ENCODE measurements at places on chromosomes 13 and 19.
A peak's percentile ranks its signal among the peaks of the same experiment; 100 is the strongest.

DNA sequence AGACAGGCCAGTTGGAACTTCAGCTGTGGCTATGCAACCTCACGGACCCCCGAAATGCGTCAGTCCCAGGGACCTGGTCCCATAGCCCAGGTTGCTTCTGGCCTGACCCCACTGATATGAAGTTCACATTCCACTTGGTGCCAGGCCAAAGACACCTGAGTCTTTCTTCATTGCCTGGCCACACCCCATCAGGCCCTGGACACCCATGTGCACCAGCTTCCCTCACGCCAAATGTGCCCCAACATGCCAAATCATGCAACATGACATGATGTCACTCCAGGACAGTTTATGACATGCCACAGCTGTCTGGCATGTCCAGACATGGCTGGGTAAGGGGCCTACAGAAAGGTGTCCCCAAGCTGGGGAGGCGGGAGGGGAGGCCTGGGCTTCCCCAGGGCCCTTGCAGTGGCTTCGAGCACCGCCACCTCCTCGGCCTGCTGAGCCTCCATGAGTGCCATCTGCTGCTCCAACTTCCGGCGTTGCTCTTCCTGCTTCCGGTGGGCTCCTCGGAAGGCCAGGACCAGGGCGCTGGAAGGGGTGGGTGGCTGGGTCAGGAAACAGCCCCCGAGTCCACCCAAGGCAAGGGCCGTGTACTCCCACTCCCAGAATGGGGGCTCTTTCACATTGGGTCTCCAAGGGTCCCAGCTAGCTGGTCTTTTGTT lies 4.3 kb upstream of the NR2F6 start:
- no peak for DNase-seq

GRCh38 chr19:45785097-45785496 lies 2.8 kb upstream of the DMPK start:
- no peak for DNase-seq

DNA sequence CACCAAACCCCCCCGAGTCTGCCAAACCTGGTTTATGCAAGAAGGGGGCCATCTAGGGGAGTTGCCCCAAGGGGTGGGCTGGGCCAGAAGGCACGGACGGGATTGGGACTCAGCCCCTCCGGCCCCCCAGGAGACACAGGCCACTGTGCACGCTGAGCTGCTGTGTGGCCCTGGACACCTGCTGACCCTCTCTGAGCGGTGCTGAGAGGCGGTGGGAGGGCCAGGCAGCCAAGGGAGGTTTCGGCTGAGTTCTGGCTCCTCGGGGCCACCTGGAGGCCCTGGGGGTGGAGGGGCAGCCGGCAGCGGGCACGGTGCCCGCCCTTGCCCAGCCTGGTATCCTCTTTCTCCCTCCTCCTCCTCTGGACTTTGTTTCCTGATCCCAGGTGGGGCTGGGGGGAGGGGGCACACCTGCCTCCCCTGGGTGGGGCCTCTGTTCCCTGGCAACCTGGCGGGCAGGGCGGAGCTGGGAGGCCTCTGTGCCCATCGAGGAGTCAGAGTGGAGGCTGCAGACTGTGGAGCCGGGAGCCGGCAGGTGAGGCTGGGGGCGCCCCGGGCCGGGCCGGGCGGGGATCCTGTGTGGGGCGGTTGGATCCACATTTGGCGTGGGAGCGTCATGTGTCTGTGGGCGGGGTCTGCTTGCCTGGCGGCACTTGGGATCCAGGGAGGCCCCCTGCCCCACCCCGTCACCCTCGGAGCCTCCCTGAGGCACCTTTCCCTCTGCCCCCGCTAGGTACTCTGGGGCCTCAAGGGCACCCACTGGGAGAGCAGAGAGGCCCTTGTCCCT lies at the start of gene MISP:
Gene MISP, plus strand, starts transcription at position 473 of the 784 bp plus-strand sequence. CDS start 5,835 bp downstream, outside the sequence.
- DNase-seq = no peak

- no peak for DNase-seq
Observed at GRCh38 chr19:4568886-4569285, 9.4 kb upstream of the SEMA6B start.

DNA sequence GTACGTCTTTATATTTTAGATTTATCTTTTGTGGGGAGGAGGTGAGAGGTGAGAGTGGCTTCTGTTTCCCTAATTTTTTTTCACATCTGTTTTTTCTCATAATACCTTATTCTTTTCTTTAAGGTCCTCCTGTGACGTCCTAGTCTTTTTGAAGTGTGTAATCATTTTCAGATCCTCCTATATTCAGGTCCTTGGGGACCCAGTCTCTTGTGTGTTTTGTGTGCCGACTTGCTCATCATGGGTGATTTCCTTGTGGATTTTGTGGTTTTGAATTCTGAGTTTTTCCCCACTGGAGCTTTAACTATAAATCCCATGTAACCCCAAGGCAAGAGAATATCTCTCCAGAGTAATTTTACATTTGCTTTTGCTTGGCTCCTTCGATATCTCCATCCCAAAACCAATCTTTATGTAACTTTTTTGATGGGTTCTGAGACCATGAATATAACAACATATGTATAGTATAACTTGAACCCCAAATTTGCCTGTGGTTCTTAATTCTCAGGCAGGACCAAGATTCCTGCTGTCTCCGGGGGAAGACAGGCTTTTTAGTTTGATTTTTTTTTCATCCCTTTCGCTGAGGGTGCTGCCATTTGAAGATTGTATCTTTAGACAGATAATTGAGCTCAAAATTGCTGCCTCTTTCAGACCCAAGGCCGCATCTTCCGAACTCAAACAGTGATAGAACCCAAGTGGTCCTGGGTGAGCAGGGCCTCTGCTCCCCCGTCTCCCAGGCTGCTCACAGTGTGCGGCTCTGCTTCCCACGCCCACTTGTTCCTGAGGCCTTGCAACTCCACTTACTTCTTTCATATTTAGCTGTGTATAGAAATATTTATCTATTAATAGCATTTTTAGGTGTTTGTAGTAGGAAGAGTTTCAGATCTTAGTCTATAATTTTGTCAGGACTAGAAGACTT lies 59.1 kb upstream of the GPR183 start:
- no peak for DNase-seq

DNA sequence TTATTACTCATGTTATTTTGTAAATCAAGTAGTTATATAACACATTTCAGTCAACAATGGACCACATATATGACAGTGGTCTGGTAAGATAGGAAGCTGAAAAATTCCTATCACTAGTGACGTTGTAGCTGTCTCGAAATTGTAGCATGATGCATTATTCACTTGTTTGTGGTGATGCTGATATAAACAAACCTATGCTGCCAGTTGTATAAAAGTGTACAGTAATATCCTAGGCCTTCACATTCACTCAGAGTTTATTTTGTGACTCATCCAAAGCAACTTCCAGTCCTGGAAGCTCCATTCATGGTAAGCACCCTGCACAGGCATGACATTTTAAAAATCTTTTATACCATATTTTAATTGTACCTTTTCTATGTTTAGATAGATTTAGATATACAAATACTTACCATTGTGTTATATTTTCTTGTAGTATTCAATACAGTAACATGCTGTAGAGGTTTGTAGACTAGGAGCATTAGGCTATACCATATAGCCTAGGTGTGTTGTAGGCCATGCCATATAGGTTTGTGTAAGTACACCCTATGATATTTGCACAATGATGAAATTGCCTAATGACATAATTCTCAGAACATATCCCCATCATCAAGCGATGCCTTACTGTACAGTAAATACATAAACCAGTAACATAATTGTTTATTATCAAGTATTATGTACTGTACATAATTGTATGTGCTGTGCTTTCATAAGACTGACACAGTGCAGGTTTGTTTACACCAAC lies 49.3 kb downstream of the IFT88 start:
- no peak for DNase-seq

DNA sequence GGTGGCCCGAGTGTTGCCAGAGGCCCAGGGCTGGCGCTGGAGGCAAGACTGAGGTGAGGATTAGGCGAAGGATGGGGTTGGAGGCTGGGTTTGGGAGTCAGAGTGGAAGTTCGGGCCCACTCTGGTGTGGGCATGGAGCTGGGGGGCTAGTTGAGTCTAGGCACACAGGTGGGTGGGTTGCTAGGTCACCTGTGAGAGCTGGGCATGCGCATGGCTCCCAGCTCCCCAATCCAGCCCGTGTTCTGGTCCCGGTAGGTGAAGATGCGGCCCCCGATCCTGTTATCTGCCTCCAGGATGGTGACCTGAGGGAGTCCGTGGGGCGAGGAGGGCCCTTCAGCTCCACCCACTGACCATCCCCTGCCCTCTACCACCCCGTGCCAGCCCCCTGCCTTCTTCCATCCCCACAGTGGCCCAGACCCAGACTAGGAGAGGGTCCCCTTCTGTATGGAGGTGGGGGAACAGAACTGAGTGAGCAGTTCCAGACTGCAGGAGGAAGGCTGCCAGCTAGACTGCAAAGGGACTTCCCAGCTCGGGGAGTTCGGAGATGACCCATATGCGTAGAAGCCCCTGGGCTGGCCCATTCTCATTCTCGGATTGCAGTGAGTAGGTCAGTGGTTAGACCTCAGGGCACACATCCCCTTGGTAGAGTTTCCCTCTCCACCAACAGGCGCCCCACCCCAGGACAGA lies 1.7 kb downstream of the IL4I1 start:
- DNase-seq = no peak

DNA sequence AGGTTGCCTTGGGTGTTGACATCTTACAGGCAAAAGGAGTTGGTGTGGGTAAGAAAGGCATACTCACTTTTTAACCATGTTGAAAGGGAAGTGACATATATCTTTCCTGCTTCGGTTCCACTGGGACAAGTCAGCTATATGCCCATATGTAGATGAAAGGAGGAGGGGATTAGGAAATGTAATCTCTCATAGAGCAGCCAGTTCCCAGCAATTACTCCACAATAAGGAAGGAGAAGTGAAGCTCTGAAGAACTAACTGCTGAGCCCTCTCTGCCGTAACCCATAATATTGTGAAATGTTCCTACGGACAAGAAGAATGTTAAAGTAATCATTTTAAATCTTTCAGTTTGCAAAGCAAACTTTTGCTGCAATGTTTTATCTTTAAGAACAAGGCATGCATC lies 82.2 kb downstream of the EDNRB start:
- DNase-seq = no peak

DNA sequence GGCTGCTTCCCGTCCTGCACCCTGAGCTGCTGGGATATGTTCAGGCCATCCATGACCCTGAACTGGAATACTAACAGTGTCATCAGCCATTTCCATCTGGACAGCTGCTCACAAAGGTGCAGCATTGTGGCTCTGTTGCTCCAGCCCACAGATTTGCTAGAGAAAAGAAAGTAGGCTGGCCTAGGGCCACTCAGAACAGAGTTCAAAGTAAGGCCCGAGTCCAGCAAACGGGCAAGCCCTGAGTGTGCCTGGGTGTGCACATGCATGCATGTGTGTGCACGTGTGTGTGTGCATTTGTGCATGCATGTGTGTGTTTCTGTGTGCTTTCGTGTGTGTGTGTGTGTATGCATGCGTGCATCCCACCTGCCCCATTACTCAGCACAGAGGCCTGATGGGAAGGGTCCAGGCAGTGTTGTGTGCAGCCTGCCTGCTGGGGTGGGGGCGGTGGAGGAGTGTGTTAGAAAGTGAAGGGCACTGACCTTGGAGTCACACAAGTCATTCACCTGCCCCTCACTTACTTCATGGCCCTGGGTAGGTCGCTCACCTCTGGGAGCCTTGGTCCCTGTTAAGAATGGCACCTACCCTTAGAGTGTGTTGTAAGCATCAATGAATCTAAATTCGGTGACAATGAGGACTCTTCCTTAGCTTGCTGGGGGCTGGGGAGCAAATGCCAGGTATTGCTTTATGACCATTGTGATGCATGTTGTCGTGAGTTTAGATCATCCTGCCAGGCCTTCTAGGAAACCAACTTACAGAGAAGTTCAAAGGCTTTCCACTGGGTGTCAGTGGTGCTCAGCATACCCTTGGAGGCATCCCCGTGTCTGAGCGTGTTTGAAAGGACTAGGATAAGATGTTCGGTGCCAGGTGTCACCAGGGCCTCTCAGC lies 53.2 kb downstream of the GPR12 start:
- peak; percentile 73 for DNase-seq

Measured in ELF-1 (cell line).